Right renal pelvis (tissue), 4 donors: ENCODE measurements at places on chromosomes 1 and 21. TPM values are rescaled to one million over a fixed set of nuclear protein-coding genes. Genes with fewer than 3 reads are reported as not detected.

The GRHL3 gene
- 12.1 TPM for polyA plus RNA-seq

The KRTAP13-2 gene
- polyA plus RNA-seq: not detected

The S100A8 gene
- 12.9 TPM for polyA plus RNA-seq

The SEMA6C gene
- 24.3 TPM for polyA plus RNA-seq

The PPCS gene
- 84.6 TPM for polyA plus RNA-seq

The LIN9 gene
- 10.5 TPM for polyA plus RNA-seq

The ZNF593OS gene
- 0.92 TPM for polyA plus RNA-seq

The KIRREL1 gene
- polyA plus RNA-seq: 190 TPM

The ZBTB40 gene
- polyA plus RNA-seq: 21.2 TPM

The KRTAP12-2 gene
- polyA plus RNA-seq: not detected

The TNFRSF14 gene
- polyA plus RNA-seq: 24.3 TPM

The LRRC42 gene
- 48.2 TPM for polyA plus RNA-seq

The HDAC1 gene
- 169 TPM for polyA plus RNA-seq

The CATSPERE gene
- polyA plus RNA-seq: 1.3 TPM
